ENCODE measurements at places on chromosomes 3 and 15.

DNA sequence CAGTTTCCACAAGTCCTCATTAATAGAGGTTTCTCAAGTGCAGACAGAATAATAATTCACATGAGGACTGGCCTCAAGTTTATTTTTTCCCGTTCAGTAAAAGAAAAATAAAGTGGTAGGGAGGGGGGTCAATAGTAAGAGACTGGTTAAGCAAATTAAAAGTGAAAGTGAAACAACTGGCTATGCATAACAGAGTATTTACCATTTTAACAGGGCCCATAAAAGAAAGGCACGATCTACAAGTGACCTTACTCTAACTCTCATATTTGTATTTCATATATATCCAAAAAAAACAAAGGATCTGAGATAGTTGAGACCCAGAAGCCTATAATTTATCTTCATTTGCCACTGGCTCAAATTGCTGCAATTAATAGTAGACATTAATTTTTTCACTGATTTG lies 686.3 kb downstream of the NTRK3 start:
- peak; percentile 23 for DNase-seq

GRCh38 chr3:192959773-192960172 lies 42.1 kb upstream of the MB21D2 start:
- DNase-seq: no peak

- peak; percentile 35 for DNase-seq
Observed at GRCh38 chr15:67006083-67007065, 59.0 kb upstream of the SMAD3 start.

- peak; percentile 45 for DNase-seq
Observed at GRCh38 chr3:33940149-33940548, 141.7 kb downstream of the PDCD6IP start.

Measured in cardiac fibroblast (primary cell).